ENCODE measurements at places on chromosomes 11 and 22.

GRCh38 chr11:17563961-17564686 lies 17.1 kb downstream of the OTOG start:
- DNase-seq, result no peak

DNA sequence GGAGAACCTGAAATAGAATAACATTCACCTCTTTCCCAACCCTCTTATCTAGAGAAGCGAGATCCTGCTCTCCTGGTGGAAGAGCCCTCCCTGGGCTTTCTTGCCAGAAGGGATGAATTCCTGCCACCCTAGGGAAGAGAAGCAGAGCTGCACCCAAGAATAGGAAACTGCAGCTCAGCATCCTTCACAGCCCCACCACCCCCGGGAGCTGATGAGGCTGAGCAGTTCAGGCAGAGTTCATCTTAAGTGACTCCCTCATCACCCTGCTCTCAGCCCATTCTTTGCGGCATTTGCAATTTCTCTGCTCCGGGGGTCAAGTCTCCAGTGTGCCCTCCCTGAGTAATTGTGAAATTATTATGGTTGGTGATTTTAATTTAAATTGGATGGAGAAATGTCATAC lies 514.9 kb downstream of the BUD13 start:
- no peak for DNase-seq

DNA sequence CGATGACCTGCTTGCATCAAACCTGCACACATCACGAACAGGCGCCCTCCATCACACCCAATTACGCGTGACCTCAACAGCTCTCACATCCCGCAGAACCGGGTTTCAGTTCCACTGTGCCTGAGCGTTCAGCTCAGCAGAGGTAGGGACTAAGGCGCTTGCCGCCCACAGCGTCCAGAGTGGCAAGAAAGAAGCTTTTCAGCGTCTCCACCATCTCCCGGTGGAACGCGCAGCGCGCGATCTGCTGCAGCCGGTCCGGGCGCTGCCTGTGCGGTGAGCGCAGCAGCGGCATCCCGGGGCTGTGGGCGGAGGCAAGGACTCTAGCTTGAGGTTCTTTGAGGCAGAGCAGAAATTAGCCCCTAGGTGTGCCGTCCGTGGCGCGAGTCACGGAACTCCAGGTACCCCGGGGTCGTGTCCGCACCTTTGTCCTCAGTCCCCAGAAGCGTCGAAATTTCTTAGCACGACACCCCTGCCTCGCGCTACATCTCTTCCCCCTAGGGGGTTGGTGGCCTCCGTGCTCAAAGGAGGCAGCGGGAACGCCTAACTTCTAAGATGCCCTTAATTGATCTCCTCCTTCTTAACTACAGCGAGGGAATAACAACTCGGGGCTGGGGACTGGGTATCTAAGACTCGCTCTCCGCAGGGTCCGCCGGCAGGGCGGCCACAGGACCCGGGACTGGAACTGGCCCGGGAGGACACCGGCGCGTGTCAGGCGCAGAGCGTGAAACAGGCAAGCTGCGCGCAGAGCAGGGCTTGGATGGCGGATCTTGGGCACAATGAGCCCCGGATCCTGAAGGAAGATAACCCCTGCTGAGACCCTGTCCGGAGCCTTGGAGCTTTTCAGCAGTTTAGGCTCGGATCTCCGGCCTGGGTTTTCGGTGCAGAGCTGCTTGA lies 1.7 kb upstream of the CALCA start:
- peak; percentile 87 for DNase-seq

DNA sequence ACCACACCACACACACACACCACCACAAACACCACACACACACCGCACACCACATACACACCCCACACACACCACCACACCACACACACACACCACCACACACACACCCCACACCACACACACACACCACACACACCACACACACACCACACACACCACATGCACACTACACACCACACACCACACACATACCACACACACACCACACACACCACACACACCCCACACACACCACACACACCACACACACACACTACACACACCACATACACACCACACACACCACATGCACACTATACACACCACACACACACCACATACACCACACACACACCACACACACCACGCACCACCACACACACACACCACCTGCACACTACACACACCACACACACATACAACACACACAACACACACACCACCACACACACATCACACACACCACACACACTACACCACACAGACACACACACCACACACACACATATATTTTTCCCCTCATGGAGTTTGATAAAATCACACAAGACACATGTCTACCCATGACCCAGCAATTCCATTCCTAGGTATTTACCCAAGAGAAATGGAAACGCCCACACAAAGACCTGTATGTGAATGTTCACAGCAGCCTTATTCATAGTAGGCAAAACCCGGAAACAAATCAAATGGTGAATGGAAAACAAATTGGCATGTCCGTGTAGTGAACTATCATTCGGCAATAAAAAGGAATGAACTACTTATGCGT lies 14.3 kb downstream of the CD5 start:
- no peak for DNase-seq

DNA sequence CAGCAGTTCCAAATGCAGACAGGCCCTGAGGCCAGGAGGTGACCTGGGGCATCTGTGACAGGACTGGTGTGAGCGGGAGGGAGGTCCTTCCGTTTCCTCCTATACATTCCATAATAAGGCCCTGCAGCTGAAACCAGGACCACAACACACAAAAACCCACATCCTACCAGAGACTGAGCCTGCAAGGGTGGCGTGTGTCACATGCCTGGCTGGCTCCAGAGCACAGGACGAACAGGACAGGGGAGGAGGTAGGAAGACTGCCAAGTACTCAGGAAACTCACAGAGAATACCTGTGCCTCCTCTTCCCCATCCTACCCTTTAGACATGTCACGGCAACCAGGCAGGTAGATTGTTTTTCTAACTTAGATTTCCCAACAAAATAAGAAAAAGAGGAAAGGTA lies 103.9 kb downstream of the ARL14EP start:
- no peak for DNase-seq
